Gastroesophageal sphincter (tissue), 4 donors: ENCODE measurements at places on chromosomes 7 and 10. TPM values are rescaled to one million over a fixed set of nuclear protein-coding genes. Genes with fewer than 3 reads are reported as not detected.

SERPINE1 gene
- 28.2 TPM for total RNA-seq

- H3K36me3 ChIP-seq: no peaks in the 10 kb centered on the region
- ATAC-seq: no peak
- H3K4me1 ChIP-seq: peaks cover 11% of the 10 kb centered on the region
- no peak overlapping the region for H3K27ac ChIP-seq
Measured at GRCh38 chr7:11239316-11239715, 265.6 kb downstream of the PHF14 start.

HOXA13 gene
- total RNA-seq: not detected

FGFBP3 gene
- total RNA-seq: 1.4 TPM

GRCh38 chr7:83494683-83495082 lies 154.3 kb downstream of the SEMA3E start:
- no peaks in the 10 kb centered on the region for H3K36me3 ChIP-seq
- H3K4me1 ChIP-seq: no peaks in the 10 kb centered on the region
- no peak overlapping the region for H3K4me3 ChIP-seq
- no peaks in the 10 kb centered on the region for H3K27me3 ChIP-seq
- H3K27ac ChIP-seq: no peak overlapping the region

DNA sequence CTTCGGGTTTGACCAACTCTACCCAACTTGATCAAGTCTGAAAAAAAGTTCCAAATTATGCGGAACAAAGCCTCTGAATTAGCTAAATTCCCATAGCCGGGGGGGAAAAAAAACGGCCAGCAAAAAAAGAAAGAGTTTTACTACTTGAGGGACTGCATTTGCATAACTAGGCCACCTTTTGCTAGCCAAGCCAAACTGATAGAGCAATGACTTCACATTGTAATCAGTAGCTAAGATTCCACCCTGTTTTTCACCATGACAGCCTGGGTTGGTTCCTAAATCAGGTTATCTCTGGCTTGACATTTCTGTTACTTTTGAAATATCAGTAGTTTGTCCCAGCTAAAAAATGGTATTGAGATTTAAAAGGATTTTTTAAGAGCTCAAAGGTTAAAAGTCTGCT lies 31.4 kb upstream of the CREB3L2 start:
- no peak for ATAC-seq
- no peaks in the 10 kb centered on the region for H3K4me1 ChIP-seq
- H3K27me3 ChIP-seq: no peaks in the 10 kb centered on the region
- H3K36me3 ChIP-seq: no peaks in the 10 kb centered on the region
- no peak overlapping the region for H3K27ac ChIP-seq

STK32C gene
- 6.2 TPM for total RNA-seq

GRCh38 chr7:45447296-45447695 lies 126.9 kb upstream of the ADCY1 start:
- H3K4me1 ChIP-seq: no peaks in the 10 kb centered on the region
- H3K27ac ChIP-seq: no peak overlapping the region
